SW 1271 (cell line): ENCODE measurements at places on chromosomes 2 and 18.

DNA sequence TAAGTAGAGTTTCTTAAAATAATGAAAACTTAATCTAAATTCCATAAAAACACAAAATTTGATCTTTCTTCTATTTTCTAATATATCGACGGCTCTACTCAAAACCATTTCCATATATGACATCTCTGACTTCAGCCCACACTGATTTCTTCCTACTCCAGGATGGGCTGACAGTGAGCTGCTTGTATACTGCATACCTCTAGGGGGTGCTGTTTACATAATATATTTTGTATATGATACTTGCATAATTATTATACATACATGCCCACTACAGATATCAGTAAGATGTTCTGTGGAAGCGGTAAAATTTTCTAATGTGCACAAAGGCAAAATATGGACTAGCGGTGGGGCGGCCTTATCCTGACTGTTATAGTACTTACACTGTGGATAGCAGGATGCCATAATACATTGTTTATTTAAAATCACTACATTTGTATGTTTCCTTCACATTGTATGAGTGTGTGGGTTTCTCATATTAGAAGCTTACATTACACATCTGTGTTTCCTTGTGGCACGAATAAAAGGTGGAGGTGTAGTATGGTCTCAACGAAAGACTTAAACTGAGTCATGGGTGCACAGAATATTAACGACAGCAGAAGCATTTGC lies 66.1 kb upstream of the NXPH2 start:
- DNase-seq = no peak

- peak; percentile 25 for DNase-seq
Measured at GRCh38 chr2:173355866-173356508, 1.3 kb downstream of the CDCA7 start.

DNA sequence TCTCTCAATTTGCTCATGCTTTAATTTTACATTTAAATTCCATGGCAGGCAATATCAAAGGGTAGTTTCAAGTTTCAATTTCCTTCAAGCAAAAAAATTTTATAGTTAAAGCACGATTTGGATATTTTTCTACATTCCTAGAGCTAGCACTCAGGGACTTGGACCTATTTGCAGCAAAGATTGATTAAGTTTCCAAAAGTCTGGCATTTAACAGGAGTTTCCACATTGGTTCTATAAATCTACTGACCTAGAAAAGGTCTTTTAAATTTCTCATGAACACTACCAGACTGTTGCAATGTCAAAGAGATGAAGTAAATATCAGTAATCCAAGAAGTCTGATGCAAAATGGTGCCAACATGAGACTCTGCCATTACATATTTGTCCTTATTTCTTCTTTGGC lies 253.7 kb upstream of the LINC00305 start:
- no peak for DNase-seq

GRCh38 chr2:30684026-30684425 lies 123.2 kb downstream of the CAPN13 start:
- DNase-seq = no peak

DNA sequence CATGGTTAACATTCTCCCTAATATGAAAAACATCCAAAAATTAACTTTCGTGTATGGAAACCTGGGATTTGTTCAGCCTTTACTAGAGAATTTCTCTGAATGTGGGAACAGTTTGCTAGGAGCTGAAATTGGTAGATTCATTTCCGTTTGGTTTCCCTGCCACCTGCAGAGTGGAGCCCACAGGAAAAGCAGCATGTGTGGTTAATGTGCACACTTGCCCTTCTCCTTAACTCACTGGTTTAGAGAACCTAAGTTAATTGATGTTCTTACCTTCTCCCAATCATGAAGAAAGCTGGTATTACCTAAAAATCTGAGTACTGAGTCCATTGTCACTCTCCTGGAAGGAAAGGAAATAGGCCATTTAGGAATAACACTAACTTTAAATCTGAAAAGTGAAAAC lies 37.6 kb upstream of the ASXL3 start:
- DNase-seq = no peak

DNA sequence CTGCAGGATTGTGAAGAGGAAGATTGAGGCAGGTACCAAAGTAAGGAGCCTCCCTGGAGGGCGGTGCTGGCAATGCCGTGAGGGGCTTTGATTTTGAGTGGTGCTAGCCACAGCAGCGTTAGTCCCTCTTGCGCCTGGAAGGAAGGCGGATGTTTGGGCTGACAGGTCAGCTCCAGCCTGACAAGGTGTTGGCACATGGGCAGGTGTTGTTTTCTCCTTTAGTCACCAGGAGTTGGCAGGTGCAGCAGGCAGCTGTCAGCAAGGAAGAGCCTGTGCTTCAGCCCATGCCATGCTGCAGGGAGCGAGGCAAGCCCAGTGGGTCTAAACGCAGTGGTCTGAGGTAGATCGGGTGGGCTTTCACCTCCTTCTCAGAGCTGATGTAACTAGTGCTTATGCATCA lies 8.5 kb downstream of the SEC11C start:
- no peak for DNase-seq

DNA sequence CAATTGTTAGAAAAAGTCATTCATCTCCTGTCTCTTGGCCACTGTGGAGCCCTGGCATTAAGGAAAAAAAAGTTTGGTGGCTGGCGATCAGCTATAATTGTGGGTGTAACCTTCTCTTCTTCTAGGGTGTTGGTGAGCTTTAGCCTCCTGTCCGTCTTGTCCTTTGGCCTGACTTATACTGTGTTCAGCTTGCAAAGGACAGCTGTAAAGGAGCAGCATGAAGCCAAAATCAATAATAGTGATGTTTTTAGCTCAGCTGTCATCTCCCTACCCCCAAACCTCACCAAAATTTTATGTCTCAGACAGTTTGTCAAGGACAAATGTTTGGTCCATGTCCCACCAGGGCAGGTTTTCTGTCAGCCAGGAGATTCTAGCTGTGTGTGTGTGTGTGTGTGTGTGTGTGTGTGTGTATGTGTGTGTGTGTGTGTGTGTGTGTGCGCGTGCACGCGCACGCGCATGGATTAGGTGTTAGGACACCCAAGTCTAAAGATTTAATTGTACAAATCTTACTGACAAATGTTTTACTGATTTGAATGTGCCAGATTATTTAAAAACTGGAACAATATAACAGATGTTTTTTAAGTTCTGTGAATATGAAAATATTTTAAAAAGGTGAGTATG lies 109.2 kb downstream of the PTPRM start:
- DNase-seq = no peak

DNA sequence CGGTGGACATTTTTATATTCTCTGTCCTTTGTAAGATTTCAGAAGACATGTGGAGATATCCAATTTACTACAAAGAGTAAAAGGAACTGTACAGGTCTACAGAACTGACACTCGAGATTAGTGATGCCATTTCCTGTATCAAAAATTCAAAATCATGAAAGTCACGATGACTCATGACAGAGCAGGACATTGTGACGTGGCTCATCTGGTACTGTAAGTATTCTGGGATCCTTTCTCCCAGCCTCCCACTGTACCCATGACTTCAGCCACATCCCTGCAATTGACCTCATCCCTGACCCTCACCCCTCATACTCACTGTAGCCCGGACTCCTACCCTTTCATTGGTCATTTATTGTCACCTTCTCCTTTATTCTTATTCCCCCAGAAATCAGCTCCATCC lies 736.5 kb downstream of the EPHA4 start:
- DNase-seq = no peak

- DNase-seq = no peak
Measured at GRCh38 chr2:231169488-231169887, 28.9 kb upstream of the ARMC9 start.

DNA sequence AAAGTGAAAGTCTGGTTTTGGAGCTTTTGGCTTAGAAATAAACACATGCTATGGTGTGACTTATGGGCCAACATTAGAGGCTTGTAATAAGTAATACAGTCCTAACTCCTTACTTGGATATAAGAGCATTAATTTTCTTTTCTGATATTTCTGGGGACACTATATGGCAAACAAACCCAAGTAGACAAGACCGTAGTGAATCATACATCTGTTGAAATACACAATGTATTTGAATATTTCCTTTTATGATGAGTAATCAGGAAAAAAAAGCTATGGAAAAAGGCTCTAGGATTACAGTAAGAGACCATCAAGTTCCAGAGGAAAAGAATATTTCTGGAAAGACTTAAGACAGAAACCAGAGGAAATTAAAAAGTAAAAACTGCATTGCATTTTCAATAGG lies 146.0 kb upstream of the CYP26B1 start:
- DNase-seq = no peak

DNA sequence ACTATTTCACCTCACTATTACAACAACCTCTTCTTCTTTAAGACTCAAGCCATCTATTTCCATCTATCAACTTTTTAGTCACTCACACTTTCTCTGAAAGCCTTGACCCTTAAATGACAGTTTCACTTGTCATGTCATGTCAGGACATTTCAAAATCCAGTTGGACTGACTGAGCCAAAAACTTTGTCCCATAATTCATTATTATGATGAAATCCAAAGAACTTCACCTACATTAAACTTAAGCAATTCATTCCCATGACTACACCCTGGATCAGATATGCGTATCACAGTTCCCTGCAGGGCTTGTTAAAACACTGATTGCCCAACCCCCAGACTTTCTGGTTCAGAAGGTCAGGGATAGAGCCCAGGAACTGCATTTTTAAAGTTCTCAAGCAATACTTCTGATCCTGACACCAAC lies 26.5 kb downstream of the LDAH start:
- DNase-seq = no peak

DNA sequence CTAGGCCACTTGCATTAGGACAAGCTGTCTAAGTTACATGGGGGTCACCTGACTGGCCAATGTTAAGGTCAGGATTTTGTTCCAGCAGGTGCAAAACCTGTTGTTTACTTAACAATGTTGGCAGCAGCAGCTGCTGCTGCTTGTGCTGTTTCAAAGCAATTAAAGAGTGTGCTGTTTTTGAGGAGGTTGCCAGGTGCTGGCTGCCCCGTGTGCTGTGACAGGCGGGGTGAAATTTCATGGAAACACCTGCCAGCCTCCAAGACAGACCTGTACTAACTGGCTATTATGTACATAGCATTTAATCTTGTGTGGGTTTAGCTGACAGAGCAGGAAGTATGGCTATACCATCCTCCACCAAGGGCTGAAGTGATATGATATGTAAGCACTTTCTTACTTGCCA lies 224.9 kb downstream of the ASXL3 start:
- no peak for DNase-seq

- DNase-seq = no peak
Measured at GRCh38 chr2:218296847-218297246, 4.5 kb upstream of the TMBIM1 start.

DNA sequence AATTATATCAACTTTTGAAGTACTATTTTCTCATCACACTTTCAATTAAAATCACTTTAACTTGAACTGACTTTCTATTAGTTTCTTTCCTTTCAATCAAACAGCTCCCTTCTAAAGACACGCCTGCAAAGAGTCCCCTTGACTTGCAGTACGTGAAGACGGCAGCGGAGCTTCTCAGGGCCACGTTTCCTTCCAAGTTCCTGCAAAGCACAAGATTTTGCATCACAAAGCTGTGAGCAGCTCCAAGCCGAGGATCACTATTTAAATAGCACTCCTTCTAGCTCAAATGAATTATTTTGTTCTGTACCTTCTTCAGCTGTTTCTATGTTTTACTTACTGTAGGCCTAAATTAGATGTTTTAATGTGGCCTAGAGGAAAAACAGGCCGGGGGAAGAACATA lies 30.8 kb downstream of the SH3YL1 start:
- DNase-seq = no peak

GRCh38 chr18:41064916-41065315 lies 890.1 kb upstream of the PIK3C3 start:
- DNase-seq = no peak

DNA sequence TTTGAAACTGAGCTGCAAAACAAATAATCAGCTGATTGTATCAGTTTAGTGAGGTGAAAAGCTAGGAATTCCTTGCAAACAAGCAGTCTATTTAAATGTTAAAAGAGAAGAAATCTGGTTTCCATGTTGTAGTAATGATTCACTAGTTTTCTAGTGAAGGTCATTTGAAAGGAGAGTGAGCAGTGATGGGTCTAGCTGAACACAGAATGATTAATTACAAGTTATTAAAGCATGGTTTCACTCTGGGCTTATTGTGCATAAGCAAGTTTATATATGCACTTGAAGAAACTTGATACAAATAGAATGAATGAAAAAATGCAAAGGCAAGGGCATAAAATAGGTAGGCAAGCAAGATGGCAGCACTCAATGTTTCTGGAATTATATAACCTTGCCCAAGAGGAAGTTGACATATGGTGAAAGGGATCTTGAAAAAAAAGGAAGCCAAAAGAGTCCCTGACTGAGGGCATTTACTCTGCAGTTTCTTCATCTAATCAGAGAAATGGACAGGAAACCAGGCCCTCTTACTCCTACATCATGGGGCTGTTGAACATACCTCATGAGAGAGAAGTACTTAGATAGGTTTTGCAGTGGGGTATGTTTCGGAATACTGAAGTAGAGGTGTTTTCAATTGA lies 53.2 kb downstream of the PLCL1 start:
- no peak for DNase-seq

GRCh38 chr2:240811346-240812300 lies 8.4 kb downstream of the KIF1A start:
- no peak for DNase-seq

GRCh38 chr2:88247531-88247930 lies 77.4 kb downstream of the THNSL2 start:
- no peak for DNase-seq

- no peak for DNase-seq
Measured at GRCh38 chr2:96409081-96409819, 73.7 kb downstream of the NCAPH start.

DNA sequence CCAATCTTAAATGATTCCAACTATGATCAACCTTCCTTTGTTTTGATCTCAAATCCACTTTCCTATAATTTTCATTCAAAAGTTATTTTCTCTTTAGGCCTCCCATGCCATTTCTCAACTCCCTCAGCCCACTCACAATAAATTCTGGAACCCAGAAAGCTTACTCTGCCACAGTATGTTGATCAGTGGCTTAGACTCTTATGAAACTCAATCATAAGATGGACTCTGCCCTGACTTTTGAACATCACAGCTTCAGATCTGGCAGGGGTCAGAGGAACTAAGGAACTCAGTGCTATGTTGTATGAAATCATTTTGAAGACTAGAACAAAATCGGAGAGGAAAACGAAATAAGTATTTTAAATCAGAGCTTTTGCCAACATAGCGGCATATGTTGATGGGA lies 59.8 kb upstream of the LGALSL start:
- no peak for DNase-seq

GRCh38 chr2:104944495-104944894 lies 90.6 kb downstream of the POU3F3 start:
- DNase-seq = no peak

GRCh38 chr2:140990416-140990815 lies 1140.4 kb downstream of the LRP1B start:
- no peak for DNase-seq

DNA sequence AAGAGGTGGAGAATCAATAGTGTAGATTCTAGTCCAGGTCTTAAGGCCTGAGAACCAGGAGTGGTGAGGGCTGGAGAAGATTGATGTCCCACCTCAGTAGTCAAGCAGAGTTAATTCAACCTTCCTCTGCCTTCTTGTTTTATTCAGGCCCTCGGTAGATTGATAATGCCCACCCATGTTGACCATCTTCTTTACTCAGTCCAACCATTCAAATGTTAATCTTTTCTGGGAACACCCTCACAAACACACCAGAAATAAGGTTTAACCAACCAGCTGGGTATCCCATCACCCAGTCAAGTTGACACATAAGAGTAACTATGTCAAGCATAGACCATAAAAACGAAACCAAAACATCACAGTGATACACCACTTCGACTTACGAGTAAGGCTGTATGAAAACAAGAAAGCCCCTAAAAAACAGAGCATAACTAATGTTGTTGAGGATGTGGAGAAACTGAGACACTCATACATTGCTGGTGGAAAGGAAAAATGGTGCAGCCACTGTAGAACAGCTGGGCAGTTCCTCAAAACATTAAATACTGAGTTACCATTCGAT lies 57.5 kb downstream of the SLC35F5 start:
- no peak for DNase-seq

- DNase-seq = no peak
Measured at GRCh38 chr2:174666312-174666711, 68.7 kb upstream of the WIPF1 start.
